Effector CD8-positive, alpha-beta T cell (primary cell): ENCODE measurements at places on chromosomes 16 and 17.

DNA sequence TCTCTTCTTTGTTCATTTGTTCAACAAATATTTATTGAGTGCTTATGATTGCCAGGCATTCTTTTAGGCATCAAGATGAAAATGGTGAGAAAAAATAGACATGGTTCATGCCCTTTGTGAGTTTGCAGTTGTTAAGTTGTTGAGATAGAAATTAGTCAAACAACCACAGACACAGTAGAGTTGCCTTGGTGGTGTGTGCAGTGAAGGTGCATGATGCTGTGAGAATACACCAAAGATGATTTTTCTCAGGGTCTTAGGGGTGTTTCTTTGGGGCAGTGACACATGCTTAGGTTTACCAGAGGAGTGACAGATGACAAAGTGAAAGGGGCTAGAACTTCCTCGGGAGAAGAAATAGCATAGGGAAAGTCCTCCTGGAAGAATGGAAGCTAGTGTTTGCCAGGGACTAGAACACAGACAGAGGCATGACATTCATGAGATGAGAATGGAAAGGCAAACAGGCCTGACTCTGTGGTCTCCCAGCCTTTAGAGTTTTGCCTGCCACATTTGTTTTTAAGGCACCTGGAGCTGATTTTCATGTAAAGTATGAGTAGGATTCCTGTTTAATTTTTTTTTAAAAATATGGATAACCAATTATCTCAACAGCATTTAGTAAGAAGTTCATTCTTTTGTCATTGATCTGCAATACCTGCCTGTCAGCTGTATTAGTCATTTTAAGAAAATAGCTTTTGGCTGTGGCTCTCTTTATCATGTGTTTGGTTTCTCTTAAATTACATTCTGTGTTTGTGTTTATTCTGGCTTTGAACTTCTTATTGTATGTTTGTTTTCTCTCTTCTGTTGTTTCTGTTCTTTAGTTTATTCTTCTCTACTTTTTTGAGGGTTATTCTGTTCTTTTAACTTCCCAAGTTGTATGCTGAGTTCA is 36.6 kb downstream of the CYLD start:
- DNase-seq = no peak

DNA sequence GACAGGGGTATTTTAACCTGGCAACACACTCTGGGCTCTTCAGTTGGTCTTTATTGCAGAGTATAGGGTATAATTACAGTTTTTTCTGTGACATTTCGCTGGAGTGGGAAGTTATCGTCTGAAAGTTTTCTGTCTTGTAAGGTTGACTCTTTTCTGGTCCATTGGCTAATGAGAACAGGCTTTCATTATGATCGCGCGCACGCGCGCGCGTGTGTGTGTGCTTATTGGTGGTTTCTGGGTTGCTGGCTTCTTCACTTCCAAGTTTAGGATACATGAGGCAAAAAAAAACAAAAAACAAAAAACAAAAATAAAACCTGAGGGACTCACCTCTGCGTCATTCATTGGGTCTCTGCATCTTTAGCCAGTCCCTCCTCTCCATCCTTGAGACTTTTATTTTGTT is 68.7 kb upstream of the MYOCD start:
- no peak for DNase-seq

GRCh38 chr17:81537343-81537855 is 9.2 kb downstream of the FSCN2 start:
- DNase-seq = peak; percentile 8

- DNase-seq = no peak
Observed at GRCh38 chr17:56173958-56174835, 20.9 kb downstream of the ANKFN1 start.

GRCh38 chr16:65740711-65741110 is 618.8 kb upstream of the CDH11 start:
- no peak for DNase-seq

DNA sequence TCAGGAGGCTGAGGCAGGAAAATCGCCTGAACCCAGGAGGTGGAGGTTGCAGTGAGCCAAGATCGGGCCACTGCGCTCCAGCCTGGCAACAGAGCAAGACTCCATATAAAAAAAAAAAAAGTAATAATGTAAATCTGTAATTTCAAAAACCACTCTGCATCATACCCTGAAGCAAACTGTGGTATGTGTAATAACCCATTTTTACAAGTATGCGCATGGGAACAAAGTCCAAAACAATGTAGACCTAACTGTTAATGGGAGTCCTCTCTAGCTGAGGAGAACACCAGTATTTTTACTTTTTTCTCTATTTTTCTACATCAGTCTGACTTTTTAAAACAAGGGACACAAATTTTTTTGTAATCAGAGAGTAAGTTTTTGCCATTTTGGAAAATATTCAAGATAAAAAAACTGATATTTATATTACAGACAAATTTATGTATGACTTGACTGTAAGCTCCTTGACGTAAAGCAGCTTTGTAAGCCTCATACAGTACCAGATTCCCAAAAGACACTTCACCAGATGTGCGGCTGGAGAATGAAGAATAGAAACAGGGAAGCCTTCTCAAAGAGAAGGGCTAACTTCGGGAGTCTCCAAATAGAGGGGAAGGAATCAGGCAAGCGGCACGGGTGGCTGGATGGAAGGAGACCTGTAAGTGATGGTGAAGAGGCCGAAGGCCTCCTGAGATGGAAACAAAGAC is 25.7 kb downstream of the CMTM4 start:
- DNase-seq = no peak

DNA sequence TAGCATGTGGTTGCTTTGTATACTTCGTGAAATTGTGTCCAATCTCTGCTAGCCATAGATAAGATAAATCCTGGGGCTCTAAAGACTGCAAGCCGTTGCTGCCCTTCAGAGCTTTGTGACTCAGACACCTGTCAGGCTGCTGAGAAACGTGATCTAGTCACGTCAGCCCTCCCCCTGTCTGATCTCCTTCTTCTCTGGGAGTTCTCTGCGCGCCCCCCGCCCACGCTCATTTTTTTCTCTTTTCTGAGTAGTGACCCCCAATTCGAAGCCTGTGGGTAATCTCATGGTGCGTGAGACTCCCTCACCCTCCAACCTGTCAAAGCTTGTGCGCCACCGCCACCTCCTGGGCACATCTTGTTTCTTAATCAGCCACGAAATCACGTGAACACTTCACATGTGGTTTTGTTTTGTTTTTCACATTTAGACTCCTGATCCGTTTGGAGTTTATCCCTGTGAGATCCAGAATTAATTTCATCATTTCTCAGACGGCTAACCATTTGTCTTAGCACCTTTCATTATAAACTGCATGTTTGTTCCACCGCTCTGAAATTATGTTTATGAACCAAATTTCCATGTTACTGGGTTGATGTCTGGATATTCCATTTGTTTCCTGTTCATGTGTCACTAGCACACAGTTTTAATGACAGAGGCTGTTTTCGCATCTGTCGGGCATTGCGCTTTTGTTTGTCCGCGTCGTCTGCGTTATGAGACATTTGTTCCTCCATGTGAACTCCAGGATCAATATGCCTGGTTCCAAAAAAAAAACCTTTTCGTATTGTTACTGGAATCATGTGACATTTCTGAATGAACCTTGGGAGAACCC is 977 bp upstream of the ZNF778 start:
- DNase-seq = peak; percentile 74

DNA sequence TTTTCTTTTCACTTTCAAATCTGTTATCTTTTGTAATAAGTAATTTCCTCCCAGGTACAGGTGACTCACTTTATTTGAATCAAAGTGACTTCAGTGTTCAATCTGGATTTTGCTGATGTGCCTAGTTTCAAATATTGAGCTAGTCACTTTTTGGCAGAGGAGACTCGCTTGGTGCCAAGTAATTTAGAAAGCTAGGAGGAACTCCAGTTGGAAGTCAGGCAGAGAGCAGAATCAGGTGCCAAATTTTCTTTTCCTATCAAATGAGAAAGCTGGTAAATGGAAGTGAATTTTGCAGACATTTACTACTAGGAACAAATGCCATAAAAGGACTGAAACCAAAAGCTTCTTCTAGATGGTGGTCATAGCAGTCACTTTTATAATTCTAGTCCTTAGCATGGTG is 656.0 kb upstream of the KIF2B start:
- DNase-seq = no peak

DNA sequence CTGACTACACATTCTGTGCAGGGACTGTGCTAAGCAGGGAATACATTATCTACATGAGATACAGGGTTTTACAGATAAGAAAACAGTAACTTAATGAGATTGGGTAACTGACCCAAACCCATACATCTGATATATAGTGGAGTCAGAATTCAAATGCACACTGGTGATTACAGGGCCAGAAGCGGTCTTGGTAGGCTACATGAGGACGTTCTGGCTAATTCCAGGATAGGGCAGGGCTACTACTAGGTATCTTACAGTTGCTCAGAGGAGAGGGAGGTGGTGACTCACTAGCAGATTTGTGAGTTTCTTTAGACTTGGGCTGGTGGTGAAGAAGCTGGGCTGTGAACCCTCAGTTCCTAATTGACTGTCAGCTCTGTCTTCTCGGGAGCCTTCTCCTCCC is 21.4 kb downstream of the TRIM16 start:
- DNase-seq = no peak

DNA sequence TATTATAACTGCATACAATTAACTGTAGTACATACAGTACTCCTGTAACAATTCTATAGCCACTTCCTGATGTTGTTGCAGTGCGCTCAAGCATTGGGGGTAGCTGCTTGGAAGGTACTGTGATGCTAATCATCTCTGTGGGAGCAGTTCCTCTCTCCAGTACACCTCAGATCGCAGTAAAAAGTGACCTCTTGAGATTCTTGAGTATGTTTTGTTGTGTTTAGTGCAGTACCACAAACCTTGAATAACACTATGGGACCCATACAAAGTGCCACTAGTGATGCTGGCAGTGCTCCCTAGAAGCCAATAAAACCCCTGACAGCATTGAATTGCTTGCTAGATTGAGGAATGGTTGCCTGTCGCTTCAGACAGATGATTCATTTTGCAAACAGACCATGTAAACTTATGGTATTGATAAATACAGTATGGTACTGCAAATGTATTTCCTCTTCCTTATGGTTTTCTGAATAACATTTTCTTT is 193.0 kb downstream of the SPECC1 start:
- no peak for DNase-seq

DNA sequence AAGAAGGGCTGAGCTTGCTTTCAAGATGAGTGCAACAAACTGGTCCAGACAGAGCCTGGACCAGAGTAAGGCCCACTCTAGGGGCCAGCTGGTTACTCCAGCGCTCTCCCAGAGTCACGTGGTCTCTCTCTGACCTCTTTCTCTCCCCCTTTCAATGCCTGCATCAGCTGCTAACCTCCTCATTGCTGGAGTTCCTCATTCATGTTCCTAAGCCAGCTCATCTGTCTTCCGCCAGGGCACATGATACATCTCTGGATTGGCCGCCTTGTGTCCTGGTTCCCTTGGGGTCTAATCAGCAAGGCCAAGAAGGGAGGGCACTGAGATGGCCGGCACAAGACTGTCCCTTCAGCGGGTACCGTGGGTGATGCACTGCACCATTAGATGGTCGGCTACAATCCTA is 26.9 kb upstream of the ZFP90 start:
- no peak for DNase-seq

DNA sequence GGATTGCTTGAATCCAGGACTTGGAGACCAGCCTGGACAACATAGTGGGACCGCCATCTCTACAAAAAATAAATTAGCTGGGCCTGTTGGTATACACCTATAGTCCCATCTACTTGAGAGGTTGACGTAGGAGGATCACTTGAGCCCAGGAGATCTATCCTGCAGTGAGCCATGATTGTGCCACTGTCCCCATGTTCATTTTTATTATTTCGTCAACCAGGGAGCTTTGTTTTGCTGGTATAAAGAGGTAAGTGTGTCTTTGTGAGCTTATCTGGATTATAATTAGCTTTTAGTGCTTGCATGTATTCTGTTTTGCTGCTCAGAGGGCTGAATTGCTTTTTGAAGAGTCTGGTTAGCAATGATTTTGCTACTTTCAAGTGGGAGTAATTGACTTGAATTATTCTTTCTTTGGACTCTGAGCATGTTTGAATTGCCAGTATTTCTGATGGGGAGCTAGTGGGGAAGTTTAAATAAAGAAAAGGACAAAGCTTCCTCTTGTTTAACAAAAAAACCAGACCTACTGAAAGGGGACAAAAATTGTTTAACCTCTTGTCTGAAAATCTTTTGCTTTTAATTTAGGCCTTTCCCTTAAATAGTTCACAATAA is 31.6 kb upstream of the BCAS3 start:
- no peak for DNase-seq

- DNase-seq = no peak
Observed at GRCh38 chr17:50931144-50931908, 65.2 kb upstream of the TOB1 start.

DNA sequence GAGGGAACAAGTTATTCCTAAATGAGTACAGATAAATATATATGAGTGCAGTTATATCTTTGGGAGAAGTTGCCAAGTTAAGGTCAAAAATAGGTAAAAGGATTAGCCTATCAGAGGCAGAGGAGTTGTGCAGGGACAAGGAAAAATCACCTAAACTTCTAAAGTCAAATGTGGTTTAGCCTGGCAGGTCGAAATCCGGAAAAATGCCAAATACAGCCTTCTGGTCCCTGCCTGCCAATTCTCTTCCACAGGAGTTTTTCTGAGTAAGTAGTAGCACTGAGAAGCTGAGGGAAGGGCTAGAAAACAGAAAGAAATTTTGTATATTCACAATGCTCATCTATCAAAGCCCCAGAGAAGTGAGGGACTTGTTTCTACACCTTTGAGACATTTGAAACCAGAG is 17.6 kb upstream of the CES5A start:
- DNase-seq = no peak

- DNase-seq = no peak
Observed at GRCh38 chr17:49471089-49471683, 23.9 kb upstream of the NGFR start.

DNA sequence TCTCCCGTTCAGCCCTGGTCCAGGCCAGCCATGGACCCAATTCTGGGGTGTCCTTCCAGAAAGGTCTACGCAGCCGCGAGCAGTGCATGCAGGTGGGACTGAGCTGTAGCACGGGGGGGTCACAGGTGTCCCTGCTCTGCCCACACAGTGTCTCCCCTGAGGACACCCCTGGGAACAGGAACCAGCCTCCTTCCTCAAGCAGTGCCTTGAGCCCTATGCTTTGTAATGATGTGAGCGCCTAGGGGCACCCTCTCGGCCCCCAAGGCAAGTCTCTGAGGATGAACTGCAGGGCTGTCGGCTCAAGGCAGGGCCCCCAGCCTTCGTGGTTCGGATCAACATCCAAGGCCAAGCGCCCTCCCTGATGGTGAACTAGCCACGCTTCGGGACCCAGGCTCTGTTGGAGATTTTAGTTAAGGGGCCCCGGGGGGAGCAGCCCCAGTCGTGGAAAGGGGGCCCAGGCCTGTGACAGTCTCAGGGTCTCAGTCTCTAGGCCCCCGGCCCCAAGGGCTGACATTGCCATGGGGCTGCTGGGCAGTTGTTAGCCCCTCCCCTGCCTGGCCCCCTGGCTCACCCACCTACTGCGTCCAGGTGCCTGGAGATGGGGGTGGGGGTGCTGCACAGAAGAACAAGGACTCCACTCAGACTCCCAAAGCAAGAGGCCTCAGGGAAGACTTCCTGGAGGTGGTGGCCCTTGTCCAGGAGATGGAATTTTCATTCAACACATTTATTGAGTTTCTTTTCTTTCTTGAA is 2.3 kb downstream of the IL17C start:
- DNase-seq = no peak

- DNase-seq = no peak
Observed at GRCh38 chr17:74145756-74146155, 57.7 kb upstream of the RPL38 start.

GRCh38 chr17:42866631-42867575 is 15.9 kb downstream of the AOC3 start:
- DNase-seq = no peak

GRCh38 chr16:55906123-55906522 is 30.9 kb upstream of the CES5A start:
- DNase-seq = no peak
